ENCODE measurements at places on chromosomes 7 and 10. TPM values are rescaled to one million over a fixed set of nuclear protein-coding genes. Genes with fewer than 3 reads are reported as not detected.

Gene KBTBD2
- 43.3 TPM for total RNA-seq

Gene SVOPL
- not detected for total RNA-seq

Gene RBP3
- total RNA-seq = not detected

Gene IGF2BP3
- total RNA-seq = 3.6 TPM

Gene SH2D4B
- total RNA-seq = 0.49 TPM

Gene TMEM140
- 114 TPM for total RNA-seq

Gene AGR2
- not detected for total RNA-seq

Gene SPDYE11
- not detected for total RNA-seq

Gene TMEM176A
- 4.5 TPM for total RNA-seq

Gene BLVRA
- total RNA-seq = 81.2 TPM

Gene UCMA
- not detected for total RNA-seq

Gene EVX1
- total RNA-seq = not detected

Gene SLC18A3
- not detected for total RNA-seq

Gene ITIH5
- total RNA-seq = 377 TPM

Gene SOSTDC1
- not detected for total RNA-seq

Gene LIPM
- total RNA-seq = not detected

Gene GRID1
- 2.0 TPM for total RNA-seq

Gene IL6
- total RNA-seq = 2.3 TPM

Gene CTAGE15
- total RNA-seq = not detected

Gene ZNF365
- not detected for total RNA-seq

Gene FAM25C
- not detected for total RNA-seq

Gene OR13A1
- total RNA-seq = not detected

Gene HOXA2
- not detected for total RNA-seq

Gene UCN3
- not detected for total RNA-seq

Gene ITGA8
- total RNA-seq = 0.33 TPM

Gene GNG11
- total RNA-seq = 52.2 TPM

Gene LIPF
- 0.34 TPM for total RNA-seq

Gene MYH16
- not detected for total RNA-seq

Gene ERVW-1
- not detected for total RNA-seq

Gene BPGM
- 11.1 TPM for total RNA-seq

Gene MYO3A
- not detected for total RNA-seq

Gene CPN1
- total RNA-seq = not detected

Gene COBL
- total RNA-seq = 0.51 TPM

Gene MACC1
- total RNA-seq = 0.44 TPM

Gene UNCX
- total RNA-seq = not detected

Gene SLC29A4
- total RNA-seq = 11.0 TPM

Gene CRYGN
- not detected for total RNA-seq

Gene CYP3A5
- 10.9 TPM for total RNA-seq

Gene GPNMB
- 803 TPM for total RNA-seq

Gene ADK
- 21.7 TPM for total RNA-seq

Gene SAMD9
- total RNA-seq = 7.7 TPM

Gene PLXDC2
- 100 TPM for total RNA-seq

Gene NUTM2A
- total RNA-seq = 0.82 TPM

Gene CALHM3
- total RNA-seq = not detected

Gene BTRC
- 11.3 TPM for total RNA-seq

Gene ANXA7
- 106 TPM for total RNA-seq

Gene MCM7
- total RNA-seq = 66.1 TPM
